ENCODE measurements at places on chromosomes 4 and X.

DNA sequence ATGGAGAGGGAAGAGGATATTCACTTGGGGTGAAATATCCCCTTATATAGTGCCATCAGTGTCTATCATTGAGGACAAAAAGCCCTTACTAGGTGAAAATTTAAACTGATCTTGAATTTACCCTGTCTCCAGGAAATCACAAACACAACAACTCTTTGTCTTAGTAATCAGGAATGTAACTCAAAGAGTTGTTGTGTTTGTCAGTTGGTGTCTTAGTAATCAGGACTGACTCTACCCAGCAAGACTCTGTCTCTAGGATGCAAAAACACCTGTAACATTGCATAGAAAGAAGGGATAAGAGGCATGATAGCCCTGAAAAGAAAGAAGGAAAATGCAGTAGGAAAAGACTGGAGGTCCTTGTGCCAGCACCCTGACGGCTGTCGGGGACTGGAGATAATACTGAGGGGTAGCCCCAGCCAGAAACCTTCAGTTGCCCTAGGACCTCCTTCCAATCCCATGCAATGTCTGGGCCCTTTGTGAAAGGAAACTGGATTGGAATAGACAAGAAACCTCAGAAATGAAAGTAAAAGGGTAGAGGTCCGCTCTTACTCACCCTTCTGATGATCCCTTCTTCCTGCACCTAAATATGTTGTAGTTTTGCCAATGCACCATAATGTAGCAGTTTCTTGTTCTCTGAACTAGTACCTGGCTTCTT, 45.3 kb downstream of the HMGB2 start:
- no peak for DNase-seq

- DNase-seq: no peak
Observed at GRCh38 chr4:176844448-176844847, 51.7 kb upstream of the VEGFC start.

DNA sequence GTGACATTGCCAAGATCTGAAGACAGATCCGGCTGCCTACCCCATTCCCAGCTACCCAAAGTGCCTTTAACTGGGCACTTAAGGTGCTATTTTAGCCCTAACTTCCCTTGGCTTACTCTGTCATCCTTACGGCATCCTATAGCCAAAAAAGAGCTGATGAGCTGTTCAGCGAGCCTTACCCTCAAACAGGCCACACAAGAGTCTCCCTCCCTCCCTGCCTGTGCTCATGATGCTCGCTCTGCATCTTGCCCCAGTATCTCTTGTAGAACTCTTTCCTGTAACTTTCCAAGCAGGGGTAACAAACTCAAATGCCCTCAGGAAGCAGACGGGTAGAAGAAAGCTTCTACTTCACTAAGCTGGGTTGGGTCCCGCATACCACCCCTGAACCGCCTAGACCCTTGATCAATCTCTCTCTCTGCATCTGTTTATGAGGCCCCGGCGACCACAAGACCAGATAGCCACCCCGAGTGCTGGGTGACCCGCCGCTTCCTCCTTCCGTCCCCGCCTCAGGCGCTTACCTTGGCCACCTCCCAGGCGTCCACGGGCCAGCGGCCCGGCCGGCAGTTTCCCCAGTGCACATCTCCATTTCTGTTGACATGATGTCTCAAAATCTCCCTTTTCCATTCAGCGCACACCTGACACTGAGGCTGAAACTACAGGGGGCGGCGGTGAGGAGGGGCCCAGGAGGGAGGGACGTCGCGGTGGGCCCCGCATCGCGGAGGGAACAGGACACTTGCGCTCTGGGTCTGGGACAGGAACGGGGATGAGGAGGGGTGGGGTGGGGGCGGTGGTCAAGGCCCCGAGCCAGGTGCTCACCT, 663 bp downstream of the CXorf38 start:
- DNase-seq: peak; percentile 31

DNA sequence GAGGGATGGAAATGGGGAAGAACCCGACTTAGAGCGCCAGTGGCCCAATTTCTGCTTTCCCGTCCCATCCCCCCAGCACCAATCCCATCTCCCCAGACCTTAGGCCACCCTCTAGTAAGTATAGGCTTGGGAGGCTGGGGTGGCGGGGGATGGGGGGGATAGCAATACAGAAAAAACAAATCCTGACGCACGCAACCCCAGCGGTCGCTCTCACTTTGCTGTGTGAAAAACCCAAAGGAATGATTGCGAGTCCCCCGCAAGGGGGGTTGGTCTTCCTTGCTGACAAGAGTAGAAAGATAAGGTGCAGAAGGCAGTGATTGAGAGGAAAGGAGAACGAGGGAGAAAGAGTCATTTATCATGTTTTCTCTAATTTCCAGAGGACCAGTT, 863 bp downstream of the CPE start:
- DNase-seq: no peak

GRCh38 chr4:185004562-185005218, 13.6 kb upstream of the HELT start:
- no peak for DNase-seq

DNA sequence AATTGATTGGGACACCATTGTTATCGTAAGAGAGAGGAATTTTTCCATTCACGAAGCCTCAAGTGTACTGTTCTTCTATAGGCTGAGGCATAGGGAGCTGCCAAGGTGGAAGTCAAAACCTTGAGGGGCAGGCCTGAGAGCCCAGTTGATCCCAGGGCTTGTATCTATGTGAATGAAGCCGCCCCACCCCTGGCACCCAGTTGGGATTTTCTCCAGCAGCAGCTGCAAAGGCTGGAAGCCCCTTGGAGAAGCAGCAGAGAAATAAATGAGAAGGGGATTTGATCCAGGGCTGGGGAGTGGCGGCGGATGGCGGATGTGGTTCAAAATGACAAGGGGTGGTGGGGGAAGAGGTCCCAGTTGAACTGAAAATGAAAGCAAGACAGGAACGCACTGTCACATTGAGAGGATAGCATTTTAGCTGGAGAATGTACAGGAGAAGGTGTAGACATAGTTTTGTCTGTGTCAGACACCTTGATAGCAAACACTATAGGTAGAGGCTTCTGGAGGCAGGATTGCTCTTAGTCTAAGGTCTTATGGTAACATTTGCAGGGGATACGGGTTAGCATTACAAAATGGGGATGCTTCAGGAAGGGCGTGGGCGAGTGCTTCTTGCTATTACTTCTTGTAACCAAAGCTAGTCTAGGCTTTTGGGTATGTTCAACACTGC, 32.6 kb downstream of the DOCK11 start:
- peak; percentile 68 for DNase-seq

DNA sequence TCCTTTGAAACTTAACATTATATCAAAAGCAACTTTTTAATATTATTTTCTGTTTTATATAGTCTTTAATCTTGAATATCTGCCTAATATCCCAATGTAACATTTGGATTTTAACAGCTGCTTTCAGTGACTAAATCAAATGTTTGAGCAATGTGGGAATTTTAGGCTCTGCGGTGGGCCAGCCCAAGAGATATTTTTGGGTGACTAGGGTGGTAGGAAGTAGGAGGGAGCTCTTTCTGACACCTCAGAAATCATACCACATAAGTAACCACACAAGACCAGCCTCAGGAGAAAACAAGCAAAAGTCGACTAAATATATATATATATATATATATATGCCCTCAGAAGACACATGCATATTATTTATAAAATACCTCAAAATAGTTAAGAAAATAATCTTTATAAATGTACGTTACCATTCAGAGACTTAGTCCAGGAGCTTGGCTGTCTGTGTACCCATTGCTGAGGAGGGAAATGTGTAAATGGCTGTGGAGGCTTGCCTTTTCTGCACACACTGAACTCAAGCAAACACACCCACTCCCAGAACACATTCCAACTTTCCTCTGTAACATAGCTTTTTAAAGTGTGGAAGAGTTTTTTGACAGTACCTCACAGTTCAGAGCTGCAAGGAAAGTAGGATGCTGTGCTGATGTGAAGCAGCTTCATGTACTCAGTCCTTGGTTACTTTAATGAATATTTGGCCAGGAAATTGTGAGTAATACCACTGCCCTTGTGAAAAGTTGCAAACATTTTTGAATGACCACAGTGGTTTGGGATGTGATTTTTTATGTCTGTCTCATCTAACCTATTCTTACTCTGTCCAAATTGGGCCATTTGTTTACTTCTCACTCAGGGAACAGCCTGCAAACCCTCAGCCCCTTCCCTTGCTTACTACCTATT, at the start of gene RTL3:
Gene RTL3 (minus strand): TSS at position 484 of the 900 bp plus-strand sequence. CDS start 908 bp downstream, outside the sequence.
- no peak for DNase-seq

DNA sequence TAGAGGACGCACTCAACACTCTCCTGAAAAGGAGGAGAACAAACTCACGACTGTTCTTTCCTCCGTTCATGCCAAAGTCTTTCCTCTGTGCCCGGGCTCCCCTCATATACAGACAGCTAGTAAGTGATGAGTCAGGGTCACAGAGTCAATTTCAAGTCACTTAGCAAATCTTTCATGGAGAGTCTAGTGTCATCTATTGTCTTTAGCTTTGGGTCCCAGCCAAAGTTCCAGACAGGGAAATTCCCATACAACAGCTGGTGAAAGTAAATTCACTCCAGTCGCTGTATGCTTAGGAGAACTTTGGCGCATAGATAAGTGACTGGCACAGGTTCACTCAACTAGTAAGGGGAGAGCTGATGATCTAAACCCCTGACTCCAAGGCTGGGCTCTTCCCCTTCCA, 226.5 kb downstream of the MID1 start:
- no peak for DNase-seq

DNA sequence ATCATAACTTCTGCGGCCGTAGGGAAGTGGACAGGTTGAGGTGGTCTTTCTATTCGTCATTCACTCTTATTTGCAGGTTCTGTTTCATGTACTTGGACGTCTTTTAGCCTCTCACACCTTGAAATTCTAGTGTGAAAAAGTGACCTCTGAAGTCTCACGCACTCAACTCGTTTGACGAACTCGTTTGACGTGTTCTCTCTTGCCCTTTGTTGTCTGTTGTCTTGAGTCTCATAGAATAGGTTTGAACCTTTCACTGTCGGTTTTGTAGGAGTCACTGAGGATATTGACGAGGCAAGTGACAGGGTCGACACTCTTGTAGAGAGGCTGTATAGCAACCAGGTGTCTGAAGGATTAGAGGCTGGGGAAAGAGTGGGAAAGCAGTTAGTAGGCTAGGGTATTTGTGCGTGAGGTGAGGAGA, 1.1 kb upstream of the PGRMC2 start:
- DNase-seq: peak; percentile 46

- no peak for DNase-seq
Observed at GRCh38 chr4:139921429-139922184, 232.4 kb downstream of the MAML3 start.

- DNase-seq: no peak
Observed at GRCh38 chrX:100381619-100382018, 28.5 kb downstream of the PCDH19 start.

DNA sequence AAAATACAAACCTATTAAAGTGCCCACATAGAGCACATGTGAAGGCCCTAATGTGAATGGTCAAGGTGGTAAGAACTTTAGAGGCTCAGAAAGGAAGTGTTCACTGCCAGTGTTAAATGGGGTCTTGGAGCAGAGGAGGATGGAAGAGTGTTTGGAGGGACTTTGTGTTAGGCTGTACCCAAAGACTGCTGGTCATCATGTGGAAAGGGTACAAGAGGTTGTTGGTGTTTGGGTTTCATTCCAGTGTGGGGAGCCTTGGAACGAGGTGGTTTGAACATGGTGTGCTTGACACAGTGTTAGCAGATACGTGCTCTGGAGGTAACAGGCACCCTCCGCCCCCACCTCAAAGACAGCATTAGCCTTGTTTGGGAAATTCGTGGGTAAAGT, 73.1 kb downstream of the RAPGEF2 start:
- DNase-seq: no peak

DNA sequence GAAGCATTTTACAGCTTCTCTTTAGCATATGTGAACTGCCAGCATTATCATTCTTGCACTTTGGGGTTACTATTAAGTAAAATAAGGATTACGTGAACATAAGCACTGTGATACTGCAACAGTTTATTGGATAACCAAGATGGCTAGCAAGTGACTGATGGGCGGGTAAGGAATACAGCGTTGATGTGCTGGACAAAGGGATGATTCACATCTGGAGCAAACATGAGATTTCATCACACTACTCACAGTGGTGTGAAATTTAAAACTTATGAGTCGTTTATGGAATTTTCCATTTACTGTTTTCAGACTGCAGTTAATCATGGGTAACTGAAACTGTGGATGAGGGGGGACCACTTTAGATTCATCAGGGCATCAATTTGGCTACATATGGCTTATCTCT, 16.0 kb downstream of the NBDY start:
- no peak for DNase-seq

DNA sequence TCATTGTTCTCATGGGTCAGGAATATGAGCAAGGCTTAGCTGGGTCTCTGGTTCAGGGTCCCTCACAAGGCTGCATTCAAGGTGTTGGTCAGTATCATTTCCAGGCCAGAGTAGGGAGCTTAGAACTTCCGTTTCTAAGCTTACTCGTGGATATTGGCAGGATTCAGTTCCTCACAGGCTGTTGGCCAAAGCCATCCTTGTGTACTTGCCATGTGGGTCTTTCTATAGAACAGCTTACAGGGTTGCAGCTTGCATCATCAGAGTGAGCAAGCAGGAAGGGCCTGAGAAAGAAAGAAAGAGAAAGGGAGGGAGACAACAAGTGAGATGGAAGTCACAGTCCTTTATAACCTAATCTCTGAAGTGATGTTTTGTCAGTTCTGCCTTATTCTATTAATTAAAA, 5.1 kb upstream of the LIMCH1 start:
- DNase-seq: no peak

GRCh38 chr4:14831416-14831815, 170.9 kb upstream of the CPEB2 start:
- DNase-seq: no peak

- DNase-seq: no peak
Observed at GRCh38 chr4:162392946-162393345, 229.1 kb upstream of the FSTL5 start.

GRCh38 chr4:113784497-113785250, 23.1 kb upstream of the CAMK2D start:
- DNase-seq: no peak

GRCh38 chrX:63652086-63652765, 132.8 kb downstream of the ARHGEF9 start:
- DNase-seq: no peak

DNA sequence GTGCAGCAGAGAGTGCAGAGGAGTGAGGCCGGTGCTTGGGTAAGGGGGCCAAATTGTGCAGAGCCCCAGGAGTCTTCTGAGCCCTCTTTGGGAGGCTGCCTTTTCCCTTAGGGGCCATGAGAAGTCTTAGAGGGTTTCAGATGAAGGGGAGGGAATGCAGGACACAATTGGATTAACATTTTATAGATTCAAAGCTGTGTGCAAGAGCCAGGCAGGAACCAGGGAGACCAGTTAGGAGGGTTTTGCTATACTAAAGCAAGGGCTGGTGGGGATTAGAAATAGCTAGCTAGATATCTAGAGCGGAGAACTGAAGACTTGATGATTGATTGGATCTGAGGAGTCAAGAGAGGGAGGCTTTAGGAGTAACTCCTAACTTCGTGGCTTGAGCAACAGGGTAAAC, 49.5 kb upstream of the SETD7 start:
- no peak for DNase-seq

GRCh38 chrX:149682031-149682430, 29.8 kb upstream of the MAGEA11 start:
- no peak for DNase-seq

- DNase-seq: no peak
Observed at GRCh38 chrX:20061855-20062254, 54.9 kb downstream of the MAP7D2 start.

GRCh38 chrX:37755025-37755424, 24.8 kb upstream of the CYBB start:
- peak; percentile 41 for DNase-seq
